Ovary (tissue), 10 donors: ENCODE measurements at places on chromosomes 16 and 17.
A peak's percentile ranks its signal among the peaks of the same experiment; 100 is the strongest.

- DNase-seq, result no peak
Measured at GRCh38 chr17:63798572-63799106, 24.7 kb downstream of the DDX42 start.

DNA sequence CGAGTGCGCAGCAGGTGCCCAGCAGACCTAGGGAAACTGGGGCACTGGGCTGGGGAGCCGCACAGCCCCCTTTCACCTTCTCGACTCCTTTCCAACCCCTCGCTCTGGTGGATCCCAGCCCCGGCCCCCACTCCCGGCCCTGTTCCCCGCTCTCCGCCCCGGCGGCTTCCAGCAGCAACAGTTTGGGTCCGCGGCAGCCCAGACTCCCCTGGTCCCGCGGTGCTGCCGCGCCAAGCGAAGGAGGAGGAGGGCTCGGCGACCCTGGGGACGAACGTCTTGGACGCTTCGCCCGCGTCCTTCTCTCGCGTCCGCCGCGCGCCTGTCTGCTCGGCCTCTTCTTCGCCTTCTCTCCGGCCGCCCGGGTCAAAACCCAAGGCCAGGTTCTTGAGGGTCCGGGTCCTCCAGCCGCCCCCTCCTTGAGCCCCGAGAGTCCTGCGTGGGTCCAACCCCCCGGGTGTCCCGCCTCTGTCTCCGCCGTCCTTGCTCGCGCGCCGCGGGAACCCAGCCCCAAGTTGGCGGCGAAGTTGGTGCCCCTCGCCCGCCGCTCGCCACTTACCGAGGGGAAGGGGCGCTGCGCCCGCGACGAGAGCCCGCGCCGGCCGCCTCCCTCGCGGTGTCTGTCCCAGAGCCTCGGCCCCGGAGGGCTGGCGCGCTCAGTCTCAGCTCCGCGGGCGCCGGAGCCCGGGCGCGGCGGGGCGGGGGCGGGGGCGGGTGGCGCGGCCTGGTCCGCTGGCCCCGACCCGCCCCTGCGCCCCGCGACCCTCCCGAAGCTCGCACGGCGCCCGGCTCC, 1.4 kb upstream of the GRIN2C start:
- DNase-seq, result no peak

GRCh38 chr17:10177913-10178505, 20.4 kb downstream of the GAS7 start:
- DNase-seq, result no peak

DNA sequence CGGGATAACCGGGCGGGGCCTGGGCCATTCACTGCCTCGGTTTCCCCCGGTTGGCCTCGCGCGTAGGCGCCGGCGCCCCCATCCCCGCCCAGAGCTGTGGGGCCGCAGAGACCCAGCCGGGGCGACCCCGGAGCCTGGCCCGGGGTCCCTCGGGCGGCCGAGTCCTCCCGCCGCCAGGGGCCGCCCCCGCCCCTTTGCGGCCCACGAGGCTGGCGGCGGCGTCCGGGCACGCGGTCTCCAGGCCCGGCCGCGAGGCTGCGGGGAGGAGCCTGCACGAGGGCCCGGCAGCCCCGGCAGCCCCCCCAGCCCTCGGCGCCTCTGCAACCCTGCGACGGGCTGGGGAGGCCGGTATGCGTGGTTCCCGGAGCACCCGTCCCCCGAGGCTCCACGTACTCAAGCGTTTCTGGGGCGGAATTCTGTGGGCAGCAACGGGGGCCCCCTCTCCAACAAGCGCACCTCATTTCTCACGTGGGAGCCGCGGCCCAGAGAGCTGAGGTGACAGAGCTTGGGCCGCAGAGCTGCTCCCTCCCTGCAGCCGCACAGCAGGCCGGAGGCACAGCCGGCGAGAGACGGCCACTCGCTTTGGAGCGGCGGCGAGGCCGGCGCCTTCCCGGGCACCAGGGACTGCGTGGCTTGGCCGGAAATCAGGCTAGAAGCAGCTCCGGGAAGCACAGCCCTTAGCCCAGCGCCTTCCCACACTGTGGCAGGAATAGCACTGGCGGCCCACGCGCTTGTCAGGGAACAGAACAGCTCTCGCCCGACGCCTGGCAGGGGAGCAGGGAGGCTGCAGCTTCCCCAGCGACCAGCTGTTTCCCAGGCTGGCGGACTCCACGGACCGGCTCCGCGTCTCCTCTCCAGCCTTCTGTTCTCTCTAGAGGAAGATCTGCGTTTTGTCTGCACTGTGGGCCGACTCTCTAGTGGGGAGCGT, 867 bp upstream of the LIMD2 start:
- peak; percentile 50 for DNase-seq

DNA sequence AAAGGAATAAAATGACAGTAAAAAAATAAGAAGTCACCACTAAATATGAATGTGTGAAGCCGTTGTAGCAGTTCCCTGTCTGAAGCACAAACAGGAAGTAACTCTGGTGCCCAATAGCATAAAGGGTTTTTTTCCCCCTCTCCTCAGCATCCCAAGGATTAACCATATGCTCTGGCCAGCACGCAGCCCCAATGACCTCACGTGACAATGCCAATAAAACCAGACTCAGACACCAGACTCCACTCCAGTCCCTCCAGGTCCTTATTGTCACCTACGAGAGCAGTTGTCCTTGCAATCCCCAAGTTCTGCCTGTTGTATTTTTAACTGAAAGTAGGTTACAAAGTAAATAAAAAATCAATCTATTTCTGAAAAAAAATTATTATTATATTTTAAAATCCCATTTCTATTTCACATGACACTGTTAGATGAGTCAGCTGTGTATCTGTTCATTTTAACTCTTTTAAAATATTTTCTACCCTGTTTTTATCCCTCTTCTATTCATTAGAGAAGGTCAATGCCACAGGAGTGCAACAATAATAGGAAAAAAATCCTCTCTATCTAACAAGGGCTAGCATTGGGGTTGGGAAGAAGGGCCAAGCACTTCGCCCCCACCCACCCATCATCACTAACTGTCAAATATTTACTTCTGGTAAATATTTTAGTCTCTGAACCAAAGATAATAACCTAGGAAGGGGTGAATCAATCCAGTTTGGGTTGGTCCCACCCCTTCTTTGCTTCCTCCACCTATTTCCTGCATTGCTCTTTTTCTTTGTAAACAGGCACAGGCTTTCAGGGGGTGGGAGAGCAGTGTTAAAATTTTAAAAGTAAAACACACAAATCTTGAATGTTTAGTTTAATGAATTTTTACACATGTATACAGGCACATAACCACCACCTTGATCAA, 6.6 kb downstream of the PRAC1 start:
- DNase-seq, result no peak

DNA sequence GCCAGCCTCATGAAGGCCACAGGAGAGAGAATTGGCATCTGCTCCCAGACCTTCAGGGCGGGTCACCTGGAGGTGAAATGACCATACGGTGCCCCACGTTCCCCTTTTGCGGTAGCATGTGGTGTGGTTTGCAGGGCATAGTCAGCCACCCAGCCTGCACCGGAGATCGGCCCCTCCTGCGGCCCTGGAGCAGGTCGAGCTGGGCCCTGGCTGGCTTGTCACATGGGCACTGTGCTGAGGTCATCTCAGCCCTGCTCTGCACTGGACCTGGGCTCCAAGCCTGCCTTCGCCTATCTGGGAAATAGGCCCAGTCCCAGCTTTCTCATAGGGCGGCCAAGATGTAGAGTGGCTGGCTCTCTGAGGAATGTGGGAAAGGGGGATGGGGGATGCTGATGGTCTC, 16.2 kb downstream of the GSE1 start:
- no peak for DNase-seq

DNA sequence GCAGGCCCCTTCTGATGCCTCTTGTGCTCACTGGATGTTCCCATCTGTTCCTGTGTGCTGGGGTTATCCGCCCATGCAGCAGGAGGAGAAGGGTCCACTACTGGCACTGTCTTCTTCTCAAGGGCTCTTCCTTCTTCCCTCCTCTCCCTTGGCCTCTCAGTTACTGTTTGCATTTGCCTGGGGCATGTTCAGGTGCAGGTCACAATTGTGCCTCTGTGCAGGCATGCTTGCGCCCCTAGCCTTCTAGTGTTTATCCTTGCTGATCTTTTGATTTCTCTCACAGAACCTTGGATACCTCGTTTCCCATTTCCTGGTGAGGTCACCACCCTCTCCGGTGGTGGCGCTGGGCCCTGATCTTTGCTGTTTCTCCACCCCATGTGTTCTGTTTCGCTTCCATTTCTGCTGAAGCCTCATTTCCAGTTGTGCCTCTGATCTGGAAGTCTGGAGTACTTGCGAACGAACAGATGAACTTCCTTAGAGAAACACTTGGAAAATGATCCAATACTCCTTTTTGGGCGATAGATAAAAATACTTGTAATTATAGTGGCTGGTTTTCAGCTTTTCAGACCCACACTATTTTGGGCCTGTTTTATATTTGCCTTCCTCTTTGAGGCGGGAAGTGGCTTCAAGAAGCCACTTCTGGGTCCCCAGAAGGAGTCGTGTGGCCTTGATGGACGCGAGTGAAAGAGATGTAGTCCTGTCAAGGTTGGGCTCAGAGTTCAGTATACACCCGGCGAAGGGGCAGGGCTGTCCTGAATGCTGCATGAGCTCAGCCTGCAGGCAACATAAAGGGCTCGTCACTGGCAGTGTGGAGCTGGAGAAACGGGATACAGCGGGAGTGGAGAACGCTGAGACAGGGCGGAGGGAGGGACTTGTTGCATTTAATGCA, 312.9 kb downstream of the SNX29 start:
- no peak for DNase-seq

- DNase-seq, result no peak
Measured at GRCh38 chr17:28398280-28398981, 7.6 kb downstream of the SLC46A1 start.

DNA sequence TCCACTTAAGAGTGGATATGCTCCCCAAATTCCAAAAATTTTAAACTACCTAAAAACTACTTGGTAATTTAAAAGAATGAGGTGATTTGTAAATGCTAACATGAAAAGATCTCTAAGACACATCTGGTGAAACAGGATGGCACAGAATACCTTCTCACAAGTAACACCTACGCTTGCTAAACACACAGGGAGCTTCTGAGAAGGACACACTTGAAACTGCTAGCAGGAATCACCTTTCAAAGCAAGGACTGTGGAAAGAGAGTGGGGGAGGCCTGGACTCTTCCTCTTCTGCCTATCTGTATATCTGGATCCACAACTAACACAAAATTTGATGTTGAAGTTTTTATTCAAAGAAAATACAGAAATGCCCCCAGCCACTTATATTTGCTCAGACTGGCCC, 52.4 kb downstream of the CYTH1 start:
- no peak for DNase-seq

DNA sequence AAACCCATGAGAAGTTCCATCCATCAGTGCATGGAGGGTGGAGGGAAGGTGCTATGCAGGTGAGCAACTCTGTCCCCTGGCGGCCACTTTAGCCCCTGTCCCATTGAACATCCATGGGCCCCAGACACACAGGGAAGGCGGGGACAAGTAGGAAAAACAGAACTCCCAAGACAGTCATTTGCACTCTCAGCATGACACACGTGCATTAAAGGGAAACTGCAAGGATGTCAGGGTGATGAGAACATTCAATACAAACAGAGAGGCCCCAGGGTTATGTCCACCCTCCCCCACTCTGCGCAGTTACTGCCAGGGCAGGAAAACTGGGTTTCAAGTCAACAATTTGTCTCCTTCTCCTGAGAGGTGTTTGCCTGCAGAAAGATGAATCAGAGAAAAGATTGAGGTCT, 44.0 kb upstream of the AKTIP start:
- no peak for DNase-seq

- DNase-seq, result peak; percentile 85
Measured at GRCh38 chr17:330993-331701, 21.5 kb downstream of the RPH3AL start.
